ENCODE measurements at places on chromosomes 7 and 10. TPM values are rescaled to one million over a fixed set of nuclear protein-coding genes. Genes with fewer than 3 reads are reported as not detected.

LIPA gene
- total RNA-seq = 42.8 TPM

SYCE1 gene
- 2.1 TPM for total RNA-seq

NANOS1 gene
- 0.55 TPM for total RNA-seq

GJC3 gene
- total RNA-seq = not detected

GRCh38 chr10:87913156-87913921 lies 49.9 kb downstream of the PTEN start:
- DNase-seq = no peak
- H3K4me3 ChIP-seq = no peak overlapping the region
- H3K36me3 ChIP-seq = peaks cover 77% of the 10 kb centered on the region
- peaks cover 22% of the 10 kb centered on the region for H3K4me1 ChIP-seq

- peak overlapping the region; percentile 9 for H3K27ac ChIP-seq
- peaks cover 19% of the 10 kb centered on the region for H3K4me1 ChIP-seq
- H3K36me3 ChIP-seq = peaks cover 11% of the 10 kb centered on the region
- H3K27me3 ChIP-seq = no peaks in the 10 kb centered on the region
Observed at GRCh38 chr10:62689712-62690111, 114.8 kb upstream of the ADO start.

- peak overlapping the region; percentile 91 for H3K27ac ChIP-seq
- H3K4me1 ChIP-seq = peaks cover 62% of the 10 kb centered on the region
- H3K4me3 ChIP-seq = peak overlapping the region; percentile 62
- peaks cover 46% of the 10 kb centered on the region for H3K36me3 ChIP-seq
- DNase-seq = no peak
Observed at GRCh38 chr10:62183857-62184795, 84.5 kb downstream of the RTKN2 start.

GRCh38 chr7:158811894-158812293 lies 17.4 kb downstream of the ESYT2 start:
- peaks cover 38% of the 10 kb centered on the region for H3K36me3 ChIP-seq
- peak overlapping the region; percentile 74 for H3K4me3 ChIP-seq
- peak overlapping the region; percentile 91 for H3K27ac ChIP-seq

GRCh38 chr10:104835422-104835821 lies 194.3 kb downstream of the SORCS3 start:
- no peak overlapping the region for H3K4me3 ChIP-seq
- no peaks in the 10 kb centered on the region for H3K27me3 ChIP-seq
- H3K4me1 ChIP-seq = no peaks in the 10 kb centered on the region
- DNase-seq = no peak
- no peak overlapping the region for H3K27ac ChIP-seq
- no peaks in the 10 kb centered on the region for H3K36me3 ChIP-seq

DNA sequence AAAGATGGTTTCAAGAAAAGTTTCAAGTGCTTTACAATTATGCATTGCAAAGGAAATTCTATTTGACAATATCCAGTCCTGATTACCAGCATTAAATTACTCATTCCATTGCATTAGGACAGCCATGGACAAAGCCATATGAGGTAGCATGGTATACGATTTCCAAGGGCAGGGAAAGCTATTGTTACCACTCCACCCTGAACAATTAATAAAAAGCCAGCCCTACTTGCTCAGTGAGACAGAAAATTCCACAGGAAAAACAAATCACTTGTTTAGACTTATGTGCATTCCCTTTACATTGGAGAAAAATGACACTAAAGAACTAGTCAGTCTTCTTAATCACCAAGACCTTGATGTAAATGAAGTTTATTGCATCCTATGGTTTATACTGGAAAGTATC lies 5.6 kb downstream of the CD36 start:
- no peaks in the 10 kb centered on the region for H3K36me3 ChIP-seq
- H3K27me3 ChIP-seq = no peaks in the 10 kb centered on the region
- DNase-seq = no peak
- no peak overlapping the region for H3K4me3 ChIP-seq
- no peak overlapping the region for H3K27ac ChIP-seq
- no peaks in the 10 kb centered on the region for H3K4me1 ChIP-seq

- no peak overlapping the region for H3K27ac ChIP-seq
- no peaks in the 10 kb centered on the region for H3K36me3 ChIP-seq
- no peak for DNase-seq
- no peak overlapping the region for H3K4me3 ChIP-seq
Observed at GRCh38 chr10:47423476-47423875, 39.4 kb upstream of the ZNF488 start.

DNA sequence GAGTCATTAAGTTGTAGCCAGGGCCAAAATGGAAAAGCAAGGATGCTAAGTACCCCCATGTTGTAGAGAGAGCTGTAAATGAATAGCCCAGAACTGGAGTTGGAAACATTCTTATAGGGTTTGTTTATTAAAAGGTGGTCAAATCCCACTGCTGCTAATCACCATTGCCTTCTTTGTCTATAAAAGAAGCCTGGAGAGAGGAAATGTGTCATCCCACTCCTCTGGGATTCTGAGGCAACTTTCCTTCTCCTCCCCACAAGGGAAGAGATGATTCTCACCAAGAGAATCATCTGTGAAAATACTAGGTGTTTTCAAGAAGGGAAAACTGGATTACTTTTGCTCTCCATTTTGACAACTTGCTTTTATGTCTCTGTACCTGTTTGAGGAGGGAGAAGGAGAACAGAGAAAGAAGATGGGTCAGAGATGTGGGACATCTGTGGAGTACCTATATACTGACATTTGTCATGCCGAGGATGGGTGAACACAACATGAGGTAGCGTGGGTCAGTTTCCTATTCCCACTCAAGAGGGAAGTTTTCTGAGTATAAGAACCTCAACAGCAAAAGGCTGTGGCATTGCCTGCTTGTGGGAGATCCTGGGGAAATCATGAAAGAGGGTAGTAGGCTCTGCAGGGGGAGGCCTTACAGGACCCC lies 262.2 kb downstream of the KIF20B start:
- H3K4me3 ChIP-seq = no peak overlapping the region
- DNase-seq = no peak
- no peaks in the 10 kb centered on the region for H3K4me1 ChIP-seq
- no peaks in the 10 kb centered on the region for H3K36me3 ChIP-seq
- H3K27me3 ChIP-seq = peaks cover 3% of the 10 kb centered on the region

DNA sequence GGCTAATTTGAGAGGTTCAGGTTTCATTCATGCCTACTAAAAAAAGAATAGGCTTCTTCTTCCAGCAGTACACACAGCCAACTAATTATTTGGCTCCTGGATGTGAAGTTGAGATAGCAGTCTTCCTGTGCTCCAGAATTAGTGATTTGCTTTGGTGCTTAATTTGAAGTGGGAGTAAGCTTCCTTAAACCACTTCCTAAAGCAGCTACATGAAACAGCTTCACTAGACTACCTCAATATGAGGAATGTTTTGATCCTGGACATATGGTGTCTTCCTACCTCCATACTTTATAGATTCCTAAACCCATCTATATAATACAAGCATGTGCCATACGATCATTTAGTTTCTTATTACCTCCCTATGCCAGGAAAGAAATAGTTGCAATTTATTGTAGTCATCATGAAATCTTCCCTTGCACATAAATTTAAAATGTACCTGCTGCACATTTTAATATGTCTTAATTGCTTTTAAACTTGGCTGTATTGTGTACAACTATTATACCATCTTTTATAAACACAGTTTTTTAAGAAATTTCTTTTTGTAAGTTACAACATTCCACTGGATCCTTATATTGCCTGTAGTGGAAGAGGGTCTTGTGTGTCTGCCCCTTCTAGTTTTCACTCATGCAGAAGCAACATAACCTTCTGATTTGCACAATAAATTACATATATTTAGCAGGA lies 8.6 kb downstream of the VIM start:
- H3K27ac ChIP-seq = peak overlapping the region; percentile 70
- H3K36me3 ChIP-seq = peaks cover 52% of the 10 kb centered on the region
- DNase-seq = no peak
- no peak overlapping the region for H3K4me3 ChIP-seq
- peaks cover 40% of the 10 kb centered on the region for H3K4me1 ChIP-seq

DNA sequence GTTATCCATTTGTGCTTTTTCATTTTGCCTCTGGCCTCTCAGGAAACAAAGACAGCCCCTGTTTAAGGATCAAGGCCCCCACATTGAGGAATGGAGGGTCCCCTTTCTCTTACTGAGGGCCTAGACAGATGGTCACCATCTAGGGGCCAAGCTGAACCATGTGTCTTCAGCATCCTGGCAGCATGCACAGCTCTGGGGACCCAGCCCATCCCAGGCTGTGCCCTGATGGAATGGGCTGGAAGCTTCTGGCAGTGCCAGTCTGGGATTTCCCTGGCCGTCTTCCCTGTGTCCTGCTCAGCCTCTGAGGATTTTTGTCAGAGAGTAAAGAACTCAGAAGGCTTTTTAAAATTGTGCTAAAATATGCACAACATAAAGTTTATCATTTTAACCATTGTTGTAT lies 116.8 kb downstream of the ITIH5 start:
- DNase-seq = no peak
- no peak overlapping the region for H3K27ac ChIP-seq
- H3K4me3 ChIP-seq = no peak overlapping the region

GRCh38 chr7:87317691-87318245 lies 27.7 kb upstream of the CROT start:
- no peaks in the 10 kb centered on the region for H3K4me1 ChIP-seq
- H3K27ac ChIP-seq = no peak overlapping the region
- H3K27me3 ChIP-seq = no peaks in the 10 kb centered on the region
- H3K4me3 ChIP-seq = no peak overlapping the region
- no peak for DNase-seq
- H3K36me3 ChIP-seq = peaks cover 2% of the 10 kb centered on the region

DNA sequence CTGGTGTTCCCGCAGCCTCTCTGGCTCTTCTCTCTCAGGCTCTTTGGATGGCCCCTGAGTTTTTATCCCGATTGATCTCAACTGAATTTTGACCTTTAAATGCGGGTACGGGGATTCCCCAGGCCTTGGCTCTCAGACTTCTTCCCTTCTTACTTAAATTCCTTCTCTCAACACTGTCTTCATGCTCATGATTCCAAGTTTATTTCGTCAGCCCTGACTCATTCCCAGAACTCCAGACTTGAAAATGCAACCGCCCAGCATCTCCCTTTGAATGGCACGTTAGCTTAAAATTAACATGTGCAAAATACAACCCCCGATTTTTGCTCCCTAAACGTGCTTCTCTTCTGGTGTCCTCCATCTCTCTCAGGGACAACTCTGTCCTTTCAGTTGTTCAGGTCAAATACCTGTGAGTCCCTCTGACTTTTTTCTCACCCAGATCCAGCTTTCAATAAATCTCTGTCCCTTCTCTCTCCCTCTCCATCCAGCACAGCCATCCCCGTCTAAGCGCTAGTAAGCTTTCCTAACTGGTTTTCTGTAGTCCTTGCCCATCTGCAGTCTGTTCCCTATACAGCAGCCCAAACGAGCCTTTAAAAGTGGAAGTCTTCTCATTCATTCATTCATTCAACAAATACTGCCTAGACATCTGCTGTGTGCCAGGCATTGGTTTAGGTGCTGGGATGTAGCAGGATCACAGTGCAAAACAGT lies 7.1 kb downstream of the HECW1 start:
- peaks cover 33% of the 10 kb centered on the region for H3K27me3 ChIP-seq
- no peaks in the 10 kb centered on the region for H3K36me3 ChIP-seq
- DNase-seq = no peak

DNA sequence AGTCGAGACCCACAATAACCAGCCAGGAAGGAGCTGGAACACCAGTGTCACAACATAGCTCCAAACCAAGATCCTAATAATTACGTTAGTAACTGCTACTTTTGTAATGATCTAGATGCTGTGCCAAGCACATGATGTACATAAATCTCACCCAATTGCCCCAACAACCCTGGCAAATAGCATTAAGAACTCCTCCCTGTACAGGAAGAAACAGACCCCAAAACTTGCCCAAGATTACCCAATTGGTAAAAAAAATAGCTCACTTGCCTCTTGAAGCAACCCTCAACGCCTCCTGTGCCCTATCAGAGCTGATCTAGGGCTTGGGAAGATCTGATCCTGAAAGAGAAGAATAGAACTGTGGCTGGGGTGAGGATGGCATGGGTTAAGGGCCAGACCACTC lies 628.7 kb upstream of the AUTS2 start:
- DNase-seq = no peak
- no peak overlapping the region for H3K4me3 ChIP-seq
- no peaks in the 10 kb centered on the region for H3K27me3 ChIP-seq
- H3K27ac ChIP-seq = no peak overlapping the region

GRCh38 chr10:79137826-79138225 lies 69.1 kb downstream of the ZMIZ1 start:
- H3K27me3 ChIP-seq = no peaks in the 10 kb centered on the region
- peak overlapping the region; percentile 87 for H3K4me3 ChIP-seq
- H3K4me1 ChIP-seq = peaks cover 47% of the 10 kb centered on the region
- DNase-seq = peak; percentile 78
- H3K36me3 ChIP-seq = peaks cover 2% of the 10 kb centered on the region
- H3K27ac ChIP-seq = peak overlapping the region; percentile 95

- no peaks in the 10 kb centered on the region for H3K36me3 ChIP-seq
- no peak overlapping the region for H3K27ac ChIP-seq
Observed at GRCh38 chr10:66833861-66834260, 92.0 kb upstream of the LRRTM3 start.

DNA sequence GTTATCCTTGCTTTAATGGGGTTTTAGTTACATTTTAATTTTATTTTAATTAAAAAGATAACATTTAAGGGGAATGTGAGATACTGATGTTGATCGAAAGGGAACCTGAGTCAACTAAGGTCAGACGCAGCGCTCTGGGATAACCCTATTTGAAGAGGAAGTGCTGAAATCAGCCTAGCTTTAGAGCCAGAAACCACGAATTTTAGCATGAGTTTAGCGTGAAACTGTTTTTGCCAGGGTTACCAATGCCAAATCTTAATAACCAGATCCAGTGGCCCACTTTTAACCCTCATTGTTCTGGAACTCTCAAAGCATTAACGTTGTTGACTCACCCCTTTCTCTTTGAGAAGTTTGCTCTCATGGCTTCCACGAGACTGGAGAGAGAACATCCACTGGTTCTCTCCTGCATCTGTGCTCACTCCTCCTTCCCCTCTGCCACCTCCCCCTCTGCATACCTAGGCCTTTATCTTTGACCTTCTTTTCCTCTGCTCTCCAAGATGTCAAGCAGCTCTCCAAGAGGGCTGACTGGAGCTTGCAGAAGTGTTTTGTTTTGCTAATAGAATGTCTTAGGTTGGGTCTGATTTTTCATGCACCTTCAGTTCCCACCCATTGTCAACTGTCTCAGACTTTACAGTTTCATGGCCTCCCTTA lies 198.3 kb upstream of the CELF2 start:
- no peak for DNase-seq
- no peak overlapping the region for H3K4me3 ChIP-seq
- H3K27me3 ChIP-seq = peaks cover 5% of the 10 kb centered on the region
- no peaks in the 10 kb centered on the region for H3K36me3 ChIP-seq
